GM13977 (cell line): ENCODE measurements at places on chromosomes 1 and 21.
A peak's percentile ranks its signal among the peaks of the same experiment; 100 is the strongest.

- no peak for DNase-seq
Observed at GRCh38 chr21:37367336-37367702, 746 bp downstream of the DYRK1A start.

DNA sequence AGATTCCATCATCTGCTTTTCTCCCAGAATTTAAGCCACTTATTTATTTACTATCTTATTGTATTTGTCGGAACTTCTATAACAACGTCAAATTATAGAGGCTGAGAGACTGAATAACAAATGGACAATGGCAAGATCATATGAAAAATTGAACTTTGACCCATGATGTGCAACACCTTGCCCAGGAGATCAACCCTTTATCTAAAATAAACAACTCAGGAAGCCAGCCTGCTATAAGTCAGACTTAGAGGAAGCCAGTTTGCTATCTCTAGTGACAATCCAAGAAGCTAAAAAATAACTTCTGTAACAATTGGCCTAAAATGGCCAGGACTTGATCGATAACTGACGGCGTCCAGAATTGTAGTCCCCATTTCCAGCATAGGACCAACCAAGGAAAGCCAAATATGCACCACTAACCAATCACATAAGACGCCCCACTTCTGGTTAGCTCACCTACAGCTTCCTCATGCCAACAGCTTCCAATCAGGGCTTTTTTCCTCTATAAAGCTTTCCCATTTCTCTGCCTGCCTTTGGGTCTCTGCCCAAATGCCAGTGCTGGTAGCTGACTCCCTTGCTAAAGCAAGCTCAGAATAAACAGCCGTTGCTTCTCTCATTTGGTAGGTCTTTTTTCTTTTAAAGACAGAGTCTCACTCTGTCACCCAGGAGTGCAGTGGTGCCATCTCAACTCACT lies 28.5 kb downstream of the ANP32E start:
- no peak for DNase-seq

- no peak for DNase-seq
Observed at GRCh38 chr1:185318431-185319138, 1.5 kb upstream of the IVNS1ABP start.

GRCh38 chr1:162206300-162206699 lies 136.8 kb downstream of the NOS1AP start:
- no peak for DNase-seq

- no peak for DNase-seq
Observed at GRCh38 chr1:32881871-32882850, 4.1 kb upstream of the HPCA start.

GRCh38 chr21:44556879-44557278 lies 1.7 kb downstream of the KRTAP10-3 start:
- DNase-seq, result peak; percentile 69

GRCh38 chr1:235892202-235892601 lies 25.5 kb upstream of the LYST start:
- DNase-seq, result peak; percentile 48

GRCh38 chr1:67814121-67814772 lies 19.0 kb downstream of the GNG12 start:
- no peak for DNase-seq

- DNase-seq, result no peak
Observed at GRCh38 chr21:15363921-15364320, 299.1 kb upstream of the NRIP1 start.

GRCh38 chr1:247357781-247358211 lies 26.1 kb upstream of the ZNF496 start:
- DNase-seq, result no peak

- DNase-seq, result peak; percentile 28
Observed at GRCh38 chr1:160797861-160798273, 1.9 kb downstream of the LY9 start.

GRCh38 chr1:15703562-15703961 lies 19.4 kb downstream of the PLEKHM2 start:
- DNase-seq, result no peak

GRCh38 chr21:34890724-34891612 lies 158.1 kb downstream of the RUNX1 start:
- DNase-seq, result no peak

GRCh38 chr1:212218911-212219310 lies 66.3 kb upstream of the PPP2R5A start:
- DNase-seq, result peak; percentile 70

DNA sequence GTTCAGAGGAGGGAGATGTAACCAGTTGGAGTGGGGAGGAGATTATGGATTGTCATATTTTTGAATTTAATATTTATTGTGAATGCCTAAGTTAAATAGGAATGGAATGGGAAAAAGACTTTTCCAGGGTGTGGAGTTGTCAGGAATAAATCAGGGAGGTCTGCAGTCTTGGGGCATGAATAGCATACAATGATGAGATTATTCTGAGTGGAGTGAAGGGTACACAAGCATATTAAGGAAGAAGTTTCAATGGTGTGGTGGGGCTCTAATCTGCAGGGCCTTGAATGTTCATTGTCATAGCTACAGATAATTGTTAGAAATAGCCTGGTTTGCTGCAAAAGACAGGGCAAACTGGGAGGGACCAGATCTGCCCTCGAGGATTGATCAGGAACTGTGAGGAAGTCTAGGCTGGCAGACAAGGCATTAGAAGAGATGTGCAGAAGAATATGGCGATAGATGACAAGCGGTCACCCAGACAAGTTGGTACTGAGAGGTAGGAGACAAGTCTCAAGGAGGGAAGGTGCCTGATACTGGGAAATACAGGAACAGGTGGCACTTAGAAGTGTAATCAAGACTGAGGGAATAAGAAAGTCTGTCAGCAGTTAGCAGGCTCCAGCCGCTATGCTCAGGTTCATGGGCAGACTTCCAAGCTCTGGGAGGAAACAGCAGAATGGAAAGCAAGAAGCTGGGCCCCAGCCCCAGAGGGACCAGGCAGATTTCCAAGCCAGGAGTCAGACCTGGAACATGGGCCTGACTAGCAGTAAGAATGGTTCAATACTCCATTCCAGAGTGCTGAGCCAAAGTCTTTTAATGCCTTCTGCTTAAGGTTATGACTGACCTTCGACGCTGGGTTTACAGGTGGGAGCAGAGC lies 20.9 kb upstream of the RGL1 start:
- no peak for DNase-seq

DNA sequence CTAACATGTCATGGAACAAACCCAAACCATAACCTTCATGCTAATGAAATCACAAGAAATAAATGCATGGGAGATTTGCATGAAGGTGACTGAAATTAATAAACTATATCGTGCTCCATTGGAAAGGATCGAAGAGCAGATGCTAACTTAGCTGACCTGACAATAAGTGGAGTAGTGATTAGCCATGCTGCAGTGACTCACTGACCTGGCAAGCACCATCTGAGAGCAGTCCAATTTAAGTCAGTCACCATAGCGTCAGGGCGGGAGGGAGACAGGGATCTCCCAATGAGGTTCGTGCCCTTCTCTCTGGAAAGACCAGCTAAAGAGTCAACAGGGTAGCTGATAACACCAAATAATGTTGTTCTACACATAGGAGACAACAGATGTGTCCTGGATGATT lies 21.5 kb downstream of the OLIG2 start:
- DNase-seq, result no peak

DNA sequence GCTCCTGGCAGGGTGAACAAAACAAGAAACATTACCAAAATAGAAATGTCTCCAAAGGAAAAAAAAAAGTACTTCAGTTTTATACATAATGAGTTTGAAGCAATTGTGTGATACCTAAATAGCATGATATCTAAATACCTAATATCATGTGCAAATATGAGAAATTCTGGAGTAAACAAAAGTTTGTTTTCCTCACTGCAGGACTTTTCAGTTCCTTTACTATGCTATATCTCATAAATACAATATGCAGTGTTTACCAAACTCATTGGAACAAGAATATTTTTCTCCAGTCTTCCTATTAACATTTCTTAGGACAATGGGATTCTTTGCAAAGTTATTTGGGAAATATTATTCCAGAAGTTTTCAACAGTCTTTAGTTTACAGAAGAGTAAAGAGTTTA lies 98.1 kb downstream of the VAV3 start:
- no peak for DNase-seq

DNA sequence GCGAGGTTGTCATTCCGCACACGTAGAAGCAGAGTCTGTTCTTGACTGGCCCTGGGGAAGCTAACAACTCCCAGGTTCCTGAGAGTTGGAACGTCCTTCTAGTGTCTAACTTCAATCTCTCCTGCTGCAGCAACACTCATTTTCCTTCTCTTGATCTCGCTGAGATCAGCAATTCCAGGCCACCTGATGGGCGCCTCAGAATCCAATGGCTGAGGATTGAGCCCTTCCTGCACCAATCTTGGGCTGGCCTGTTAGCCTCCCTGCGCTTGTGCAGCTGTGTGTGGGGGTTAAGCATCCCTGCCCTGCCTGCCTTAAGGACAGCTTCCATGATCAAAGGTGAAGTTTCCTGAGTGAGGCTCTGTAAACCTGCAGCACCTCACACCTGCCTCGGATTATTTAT lies 87.9 kb downstream of the SYT2 start:
- DNase-seq, result no peak

DNA sequence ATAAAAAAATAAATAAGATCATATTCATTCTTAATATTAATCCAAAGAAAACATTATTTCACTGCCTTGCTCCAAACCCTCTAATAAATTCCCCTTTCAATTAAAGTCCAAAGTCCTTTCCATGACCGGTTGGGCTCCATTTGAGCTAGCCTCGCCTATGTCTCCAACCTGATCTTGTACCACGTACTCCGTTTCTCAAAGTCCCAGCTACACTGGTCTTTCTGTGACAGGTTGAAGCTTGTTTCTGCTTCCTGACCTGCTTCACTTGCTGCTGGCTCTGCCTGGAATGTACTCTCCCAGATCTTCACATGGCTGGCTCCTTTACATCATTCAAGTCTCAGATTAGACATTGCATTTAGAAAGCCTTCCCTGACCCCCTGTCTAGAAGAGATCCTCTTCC lies 16.4 kb downstream of the RPL5 start:
- no peak for DNase-seq

DNA sequence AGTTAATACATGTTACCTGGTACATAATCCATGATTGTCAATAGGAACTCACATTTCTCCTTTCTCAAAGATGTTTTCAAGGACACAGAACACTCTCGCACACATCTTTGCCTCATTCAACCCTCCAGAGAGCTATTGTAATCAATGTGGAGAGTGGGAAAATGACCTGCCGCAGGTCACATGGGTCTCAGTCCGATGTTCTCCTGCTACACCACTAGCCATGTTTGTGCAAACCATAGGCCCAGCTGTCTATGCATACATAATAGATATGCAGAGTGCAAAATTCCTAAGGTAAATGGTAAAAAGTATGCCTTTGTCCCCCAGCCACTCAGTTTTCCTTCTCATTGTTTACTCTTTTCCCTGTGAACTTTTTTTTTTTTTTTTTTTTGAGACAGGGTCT lies 89.2 kb downstream of the ADSS2 start:
- DNase-seq, result no peak

GRCh38 chr1:229370601-229371021 lies 27.8 kb upstream of the CCSAP start:
- DNase-seq, result peak; percentile 18

- DNase-seq, result no peak
Observed at GRCh38 chr1:33635336-33636012, 163.0 kb downstream of the ZSCAN20 start.

DNA sequence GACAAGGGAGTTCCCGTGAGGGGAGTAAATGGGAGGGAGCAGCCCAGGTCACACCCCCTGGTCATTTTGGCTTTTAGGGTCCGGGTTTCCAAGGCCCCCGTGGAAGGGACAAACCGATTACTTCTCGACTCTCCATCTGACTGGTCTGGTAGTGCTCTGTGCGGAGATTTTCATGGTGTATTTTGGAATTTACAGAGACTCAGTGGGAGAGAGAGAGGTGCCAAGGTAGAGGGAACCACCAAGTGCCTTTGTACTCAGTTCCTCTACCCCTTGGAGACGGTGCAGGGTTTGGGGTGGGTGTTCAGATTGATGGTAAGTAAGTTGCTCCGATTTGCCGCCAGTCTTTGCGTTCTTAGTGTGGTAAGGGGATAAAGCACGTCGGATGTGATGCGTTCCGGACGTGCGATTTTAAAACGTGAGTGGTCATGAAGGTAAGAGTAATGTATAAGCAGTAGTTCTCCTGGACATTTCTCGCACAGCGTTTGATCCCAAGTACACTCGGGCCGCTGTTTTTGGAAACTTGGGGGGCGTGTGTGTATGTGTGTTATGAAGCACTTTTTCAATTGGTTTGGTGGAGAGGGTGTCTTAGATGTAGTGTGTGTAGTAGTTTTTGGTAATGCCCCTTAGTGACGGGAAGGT lies 682 bp downstream of the SUCO start:
- DNase-seq, result peak; percentile 9

GRCh38 chr1:10456048-10456447 lies 6.2 kb downstream of the CORT start:
- no peak for DNase-seq

GRCh38 chr1:25856856-25857255 lies 2.4 kb downstream of the AUNIP start:
- no peak for DNase-seq

GRCh38 chr1:75415187-75415586 lies 195.7 kb downstream of the SLC44A5 start:
- DNase-seq, result no peak

DNA sequence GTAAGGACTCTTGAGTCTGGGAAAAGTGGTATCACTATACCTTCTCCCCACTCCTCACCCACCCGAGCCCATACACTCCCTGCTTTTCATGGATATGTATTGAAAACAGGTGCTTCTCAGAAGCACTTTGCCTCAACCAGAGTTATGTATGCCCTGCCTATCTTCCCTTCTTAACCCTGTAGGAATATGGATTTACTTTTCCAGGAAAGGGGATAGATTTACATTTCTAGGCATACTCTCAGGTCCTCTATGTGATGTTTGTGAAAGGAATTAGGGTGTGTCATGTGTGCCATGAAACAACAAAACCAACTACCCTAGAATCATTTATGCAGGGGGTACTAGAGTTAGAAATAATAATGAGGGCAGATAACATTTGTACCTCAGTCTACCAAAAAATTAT lies 11.0 kb upstream of the STX12 start:
- DNase-seq, result no peak

GRCh38 chr1:184075055-184076029 lies 23.8 kb downstream of the TSEN15 start:
- peak; percentile 28 for DNase-seq

- no peak for DNase-seq
Observed at GRCh38 chr1:244636488-244637259, 16.3 kb upstream of the DESI2 start.
